Spinal cord (tissue), 10 donors: ENCODE measurements at places on chromosomes 3 and 15.
A peak's percentile ranks its signal among the peaks of the same experiment; 100 is the strongest.

- DNase-seq = no peak
Measured at GRCh38 chr3:46480491-46481195, 15.9 kb upstream of the LTF start.

- no peak for DNase-seq
Measured at GRCh38 chr15:75229191-75230015, 27.7 kb downstream of the C15orf39 start.

GRCh38 chr15:56869573-56869972, 48.9 kb upstream of the TCF12 start:
- peak; percentile 48 for DNase-seq

GRCh38 chr3:141231952-141232823, 563 bp downstream of the PXYLP1 start:
- peak; percentile 57 for DNase-seq

GRCh38 chr3:191238321-191238817, 39.3 kb downstream of the OSTN start:
- no peak for DNase-seq

DNA sequence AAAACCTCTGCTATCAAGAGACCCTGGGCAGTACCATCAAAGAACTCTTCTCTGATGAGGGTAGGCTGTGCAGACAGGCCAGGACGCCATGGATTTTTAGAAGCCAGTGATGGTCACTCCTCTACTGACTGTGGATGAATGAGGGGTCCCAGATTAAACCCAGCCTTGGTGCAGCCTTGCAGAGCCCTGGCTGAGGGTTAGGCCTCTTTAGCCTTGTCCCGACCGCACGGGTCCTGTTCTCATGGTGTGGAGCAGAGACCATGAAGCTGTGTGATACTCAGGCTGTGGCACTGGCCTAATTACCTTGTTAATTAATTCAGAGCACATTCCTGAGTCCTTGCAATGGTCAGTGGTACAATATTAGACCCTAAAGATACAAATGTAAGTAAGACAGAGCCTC, 71.7 kb downstream of the FBN1 start:
- DNase-seq = no peak

GRCh38 chr15:80730387-80730786, 35.3 kb downstream of the ABHD17C start:
- DNase-seq = peak; percentile 39

DNA sequence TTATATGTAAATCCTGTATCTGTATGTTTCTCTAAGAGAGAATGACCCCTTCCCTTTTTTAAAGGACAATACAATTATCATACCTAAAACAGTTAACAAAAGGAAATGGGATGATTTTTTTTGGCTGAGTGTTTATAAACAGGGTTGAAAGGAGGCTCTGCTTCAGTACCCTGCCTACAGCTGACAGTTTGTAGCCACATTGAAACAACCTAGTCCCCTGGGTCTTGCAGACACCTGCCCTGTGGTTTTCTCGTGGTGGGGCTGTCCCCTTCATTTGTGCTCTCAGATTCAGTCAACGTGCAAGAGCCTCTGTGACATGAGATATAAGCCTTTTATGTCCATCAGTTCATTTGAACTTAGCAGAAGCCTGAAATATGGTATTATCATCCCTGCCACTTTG, 2.3 kb upstream of the HMCES start:
- no peak for DNase-seq

DNA sequence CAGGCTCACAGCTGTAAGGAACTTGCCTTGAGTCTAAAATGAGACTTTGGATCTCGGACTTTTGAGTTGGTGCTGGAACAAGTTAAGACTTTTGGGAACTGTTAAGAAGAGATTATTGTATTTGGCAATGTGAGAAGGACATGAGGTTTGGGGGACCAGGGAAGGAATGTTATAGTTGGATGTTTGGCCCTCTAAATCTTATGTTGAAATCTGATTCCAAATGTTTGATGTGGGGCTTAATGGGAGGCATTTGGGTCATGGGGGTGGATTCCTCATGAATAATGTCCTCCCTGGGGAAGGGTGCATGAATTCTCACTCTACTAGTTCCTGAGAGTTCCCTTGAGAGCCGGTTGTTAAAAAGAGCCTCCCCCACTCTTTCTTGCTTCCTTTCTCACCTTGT, 18.5 kb upstream of the CHCHD6 start:
- no peak for DNase-seq
